ENCODE measurements at places on chromosomes 4 and X. TPM values are rescaled to one million over a fixed set of nuclear protein-coding genes. Genes with fewer than 3 reads are reported as not detected.
A peak's percentile ranks its signal among the peaks of the same experiment; 100 is the strongest.

Gene TIGD2
- total RNA-seq, result 5.0 TPM

Gene KIF4A
- total RNA-seq, result 1.0 TPM

Gene SSX1
- total RNA-seq, result not detected

Gene CORIN
- 1.5 TPM for total RNA-seq

Gene SH3D19
- total RNA-seq, result 33.6 TPM

Gene HTR2C
- 3.2 TPM for total RNA-seq

Gene FRYL
- total RNA-seq, result 97.5 TPM

Gene PCYT1B
- total RNA-seq, result 19.5 TPM

GRCh38 chr4:84218031-84218430 lies 281.1 kb downstream of the NKX6-1 start:
- DNase-seq, result no peak

DNA sequence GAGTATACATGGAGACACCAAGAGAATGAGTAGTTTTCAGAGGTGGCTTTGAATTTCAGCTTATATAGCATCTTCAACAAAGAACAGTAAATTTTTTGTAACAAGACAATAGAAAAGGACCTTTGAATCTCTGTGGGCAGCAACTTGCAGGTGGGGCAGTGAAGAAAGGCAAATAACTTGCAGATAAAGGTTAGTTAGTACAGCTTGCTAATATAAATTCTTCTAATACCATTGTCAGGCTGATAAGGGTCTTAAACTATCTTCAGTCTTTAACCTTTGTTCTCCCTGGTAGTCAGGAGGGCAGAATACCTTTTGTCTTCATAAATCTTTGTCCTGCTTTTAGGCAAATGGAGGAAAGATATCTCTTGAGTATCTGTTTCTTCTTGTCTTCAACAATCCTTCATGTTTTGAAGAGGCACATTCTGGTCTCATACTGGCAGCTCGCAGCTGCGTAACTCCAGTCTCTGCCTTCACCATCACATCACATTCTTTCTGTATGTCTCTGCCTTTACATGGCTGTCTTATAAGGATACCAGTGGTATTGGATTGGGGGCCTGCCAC lies 16.0 kb downstream of the ANXA3 start:
- DNase-seq, result no peak

DNA sequence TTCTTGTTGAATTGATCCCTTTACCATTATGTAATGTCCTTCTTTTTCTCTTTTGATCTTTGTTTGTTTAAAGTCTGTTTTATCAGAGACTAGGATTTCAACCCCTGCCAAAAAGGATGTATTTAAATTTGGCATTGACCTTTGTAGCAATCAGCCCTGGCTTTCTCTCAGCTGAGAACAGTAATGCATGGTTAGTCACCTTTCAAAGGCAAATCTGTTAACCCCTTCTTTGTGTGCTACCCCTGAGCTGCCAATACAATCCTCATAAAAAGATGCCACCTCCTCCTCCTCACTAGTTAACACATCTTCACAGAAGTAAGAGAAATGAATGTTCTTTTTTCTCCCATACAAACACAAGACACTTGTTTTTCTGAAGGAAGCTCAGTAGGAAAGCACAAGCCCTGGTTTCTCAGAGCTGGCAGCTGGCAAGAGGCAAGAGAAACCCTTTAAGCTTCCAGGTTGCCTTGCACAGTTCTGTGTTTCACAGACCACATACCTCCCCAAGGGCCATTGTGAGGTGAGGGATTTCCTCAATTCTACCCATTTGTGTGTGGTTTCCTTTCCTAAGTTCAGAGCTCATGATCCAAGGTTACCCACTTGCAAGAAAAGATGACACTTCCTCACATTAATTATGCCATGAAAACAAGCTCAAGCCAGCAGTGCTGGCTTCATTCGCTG lies 122.6 kb downstream of the RCHY1 start:
- DNase-seq, result no peak

DNA sequence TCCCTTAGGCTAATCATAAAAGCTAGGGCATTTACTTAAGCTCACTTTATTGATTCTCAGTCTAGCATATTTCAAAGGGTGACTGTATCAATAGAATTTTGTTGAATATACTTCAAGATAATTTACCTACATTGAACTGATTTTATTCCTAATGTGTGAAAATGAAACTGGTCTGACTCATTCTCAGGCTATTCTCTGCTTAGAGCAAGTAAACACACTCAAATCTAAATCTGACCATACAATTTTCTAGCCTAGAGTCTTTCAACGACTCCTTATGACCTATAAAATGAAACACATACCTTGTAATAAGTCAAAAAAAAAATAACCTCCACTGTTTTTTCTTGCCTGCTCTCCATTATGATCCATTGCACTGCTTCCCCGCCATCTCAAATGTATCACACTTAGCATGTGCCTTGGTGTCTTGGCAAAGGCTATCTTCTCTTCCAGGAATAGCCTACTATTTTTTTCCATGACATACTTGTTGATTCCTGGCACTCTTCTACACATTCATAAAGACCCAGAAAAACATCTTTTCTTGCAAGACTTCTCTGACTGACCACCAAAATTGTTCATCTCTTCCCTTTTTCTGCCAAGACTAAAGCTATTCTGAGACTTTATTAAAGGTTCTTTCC lies 965.1 kb upstream of the HS3ST1 start:
- no peak for DNase-seq

DNA sequence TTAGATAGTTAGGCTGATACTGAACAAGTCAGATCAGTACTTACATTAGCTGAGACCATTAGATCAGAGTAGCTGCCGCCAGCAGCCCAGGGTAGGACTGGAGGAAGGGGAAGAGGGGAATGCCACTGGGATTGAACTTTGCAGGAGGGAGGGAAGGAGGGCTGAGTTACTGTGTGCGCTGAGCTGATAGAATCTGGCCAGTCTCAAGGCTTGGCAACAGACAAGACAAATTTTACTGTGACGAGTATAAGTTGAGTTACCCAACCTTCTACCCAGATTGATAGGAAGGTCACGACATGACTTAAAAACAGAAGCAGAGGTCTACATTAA lies 372.1 kb downstream of the OPHN1 start:
- DNase-seq, result no peak

- DNase-seq, result no peak
These were observed 2156.6 kb upstream of the TENM3 start for GRCh38 chr4:180086480-180087190.

DNA sequence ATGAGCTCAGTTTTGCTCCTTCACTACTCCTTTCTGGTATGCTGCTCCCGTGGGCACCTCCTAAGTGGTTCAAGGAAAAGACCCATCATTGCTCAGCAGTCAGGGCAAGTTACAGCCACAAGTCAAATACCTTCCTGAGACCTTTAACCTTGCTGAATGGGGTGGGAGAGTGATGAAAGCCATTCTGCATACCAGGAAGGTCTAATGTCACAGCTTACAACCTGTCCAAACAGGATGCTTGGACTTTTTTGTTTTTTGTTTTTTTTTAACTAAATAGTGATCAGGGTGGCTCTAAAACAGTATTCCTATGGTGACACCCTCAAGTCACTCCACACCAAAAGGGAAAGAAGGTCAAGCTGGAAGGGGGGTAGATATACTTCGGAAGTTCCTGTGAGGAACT lies 93.1 kb downstream of the GPC3 start:
- DNase-seq, result no peak

DNA sequence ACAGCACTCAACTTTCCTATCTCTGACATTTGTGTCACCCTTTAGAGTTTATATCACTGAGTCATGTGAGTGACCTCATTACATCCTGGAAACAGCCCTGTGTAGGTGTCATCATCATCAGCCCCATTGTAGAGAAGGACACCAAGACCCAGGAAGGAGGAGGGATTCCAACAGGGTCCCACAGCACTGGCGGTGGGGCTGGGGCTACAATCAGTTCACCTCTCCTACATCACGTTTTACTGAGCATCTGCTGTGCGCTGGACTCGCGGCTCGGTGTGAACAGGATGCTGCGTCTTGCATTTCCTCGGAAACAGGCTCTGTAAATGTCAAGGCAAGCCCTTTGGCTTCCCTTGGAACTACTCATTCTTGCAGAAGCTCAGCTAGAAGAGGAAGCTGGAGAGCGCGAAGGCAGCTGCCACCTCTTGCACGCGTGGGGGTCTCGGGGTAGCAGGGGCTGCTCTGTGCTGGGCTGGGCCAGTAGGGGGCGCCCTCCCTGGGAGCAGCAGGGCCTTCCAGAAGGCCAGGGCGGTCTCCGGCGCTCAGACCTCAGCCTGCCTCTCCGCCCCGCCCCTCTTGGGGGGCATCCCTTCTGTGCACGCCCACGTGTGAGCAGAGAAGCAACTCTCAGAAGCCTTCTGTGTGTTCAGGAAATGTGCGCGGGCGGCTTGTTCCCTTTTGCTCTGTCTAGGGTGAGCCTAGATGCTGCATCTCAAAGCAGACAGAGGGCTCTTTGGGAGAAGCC lies 29.0 kb downstream of the REELD1 start:
- DNase-seq, result peak; percentile 45

- DNase-seq, result no peak
These were observed 2.2 kb upstream of the SLC38A5 start for GRCh38 chrX:48472225-48472624.

DNA sequence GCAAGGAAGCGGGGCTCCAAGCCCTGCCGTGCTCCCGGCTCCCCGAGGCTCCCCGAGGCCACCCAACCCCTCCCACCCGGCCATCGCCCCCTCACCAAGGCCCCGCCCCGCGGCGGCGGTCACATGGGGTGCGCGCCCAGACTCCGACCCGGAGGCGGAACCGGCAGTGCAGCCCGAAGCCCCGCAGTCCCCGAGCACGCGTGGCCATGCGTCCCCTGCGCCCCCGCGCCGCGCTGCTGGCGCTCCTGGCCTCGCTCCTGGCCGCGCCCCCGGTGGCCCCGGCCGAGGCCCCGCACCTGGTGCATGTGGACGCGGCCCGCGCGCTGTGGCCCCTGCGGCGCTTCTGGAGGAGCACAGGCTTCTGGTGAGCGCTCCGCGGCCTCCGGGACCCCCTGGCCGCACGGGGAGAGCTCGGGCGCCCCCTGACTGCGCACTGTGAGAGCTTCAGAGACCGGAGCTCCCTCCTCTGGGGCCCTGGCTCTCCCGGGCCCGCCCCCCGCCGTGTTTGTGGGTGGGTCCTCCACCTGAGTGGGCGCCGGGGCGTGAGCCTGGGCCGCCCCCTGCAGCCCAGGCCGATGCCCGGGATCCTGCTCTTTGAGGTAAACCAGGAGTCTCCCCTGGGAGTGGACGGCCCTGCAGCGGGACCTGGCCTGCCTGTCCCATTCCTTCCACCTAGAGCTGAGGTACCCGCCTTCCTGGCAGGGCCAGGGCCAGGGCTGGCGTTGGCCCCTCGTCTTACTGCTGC lies at the start of gene IDUA:
Gene IDUA (plus strand): TSS at position 166 of the 745 bp plus-strand sequence. CDS start 41 bp downstream, at position 207.
- peak; percentile 94 for DNase-seq

GRCh38 chrX:100721328-100721727 lies 10.6 kb downstream of the SYTL4 start:
- DNase-seq, result no peak

DNA sequence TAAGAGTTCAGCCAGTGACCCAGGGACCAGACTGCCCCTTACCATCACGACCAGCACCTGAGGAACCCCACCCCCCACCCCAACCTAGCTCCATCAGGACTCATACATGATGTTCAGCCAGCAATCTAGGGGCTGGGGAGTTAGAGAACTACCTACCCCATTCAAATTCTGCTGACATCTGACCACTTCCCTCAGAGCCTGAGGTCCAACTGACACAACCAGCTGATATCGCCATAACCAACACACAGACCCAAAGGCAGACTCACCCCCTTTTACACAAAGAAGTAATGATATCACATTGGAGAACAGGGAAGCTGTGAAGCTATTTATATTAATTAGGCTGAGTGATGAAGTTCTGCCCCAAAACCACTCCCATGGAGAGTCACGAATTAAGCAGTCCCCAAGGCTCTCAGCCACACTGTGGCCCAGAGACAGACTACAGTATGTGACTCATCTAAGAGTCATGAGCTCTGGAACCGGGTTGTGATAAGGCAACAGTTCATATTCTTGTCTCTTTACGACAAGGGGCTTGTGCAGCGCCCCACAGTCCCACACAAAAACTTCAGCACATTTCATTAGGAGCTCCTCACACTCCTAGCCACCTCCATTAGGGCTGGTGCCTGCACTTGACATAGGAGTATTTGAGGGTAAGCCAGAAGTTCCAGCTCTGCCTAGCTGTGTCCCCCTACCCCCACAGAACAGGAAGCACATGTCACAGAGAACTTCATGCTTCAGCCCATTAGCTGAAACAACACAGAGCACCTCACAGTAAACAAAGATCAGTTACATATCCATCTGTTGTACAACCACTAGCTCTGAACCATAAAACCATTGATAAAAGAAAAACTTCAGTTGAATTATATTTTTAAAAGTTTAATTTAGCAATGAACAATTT lies 184.7 kb upstream of the ZCCHC13 start:
- DNase-seq, result no peak

DNA sequence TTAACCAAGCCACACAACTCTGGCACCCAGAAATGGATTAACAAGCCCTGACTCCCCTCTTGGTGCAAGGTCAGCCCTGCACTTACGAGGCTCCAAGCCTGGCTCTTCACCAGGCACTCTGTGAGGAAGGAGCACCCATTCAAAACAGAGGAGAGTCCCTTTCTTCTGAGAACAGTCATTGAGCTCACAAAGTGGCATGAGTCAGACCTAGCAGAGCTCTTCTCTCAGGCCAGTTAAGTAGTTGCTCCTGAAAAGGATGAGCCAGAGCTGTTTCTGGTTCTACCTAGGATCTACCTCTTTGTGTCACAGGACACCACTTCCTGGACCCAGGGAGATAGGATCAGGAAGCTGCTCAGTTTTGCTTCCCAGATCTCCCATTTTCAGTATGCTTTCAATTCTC lies 48.2 kb downstream of the EVC2 start:
- DNase-seq, result no peak

DNA sequence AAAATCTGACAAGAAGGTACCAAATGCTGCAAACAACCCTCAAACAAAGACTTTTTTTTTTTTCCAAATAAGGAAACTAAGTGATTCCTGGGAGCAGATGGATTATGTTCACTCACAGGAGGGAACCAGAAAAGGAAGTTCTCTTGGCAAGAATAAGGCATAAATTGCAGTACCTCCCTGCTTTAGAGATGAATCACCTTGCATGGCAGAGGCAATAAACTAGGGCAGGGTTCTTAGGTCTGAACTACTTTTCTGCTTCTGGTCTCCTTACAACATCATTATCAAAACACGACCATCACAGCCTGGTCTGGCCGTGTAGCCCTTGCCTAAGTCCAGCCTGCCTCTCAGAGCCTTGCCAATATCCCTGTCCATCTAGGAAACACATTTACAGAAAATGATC lies 6.3 kb downstream of the TMEM31 start:
- no peak for DNase-seq

- DNase-seq, result no peak
These were observed 305.3 kb downstream of the PRR32 start for GRCh38 chrX:127124871-127125270.

GRCh38 chr4:81684352-81684751 lies 212.6 kb upstream of the RASGEF1B start:
- no peak for DNase-seq

GRCh38 chr4:52822972-52823701 lies 39.0 kb upstream of the RASL11B start:
- no peak for DNase-seq

DNA sequence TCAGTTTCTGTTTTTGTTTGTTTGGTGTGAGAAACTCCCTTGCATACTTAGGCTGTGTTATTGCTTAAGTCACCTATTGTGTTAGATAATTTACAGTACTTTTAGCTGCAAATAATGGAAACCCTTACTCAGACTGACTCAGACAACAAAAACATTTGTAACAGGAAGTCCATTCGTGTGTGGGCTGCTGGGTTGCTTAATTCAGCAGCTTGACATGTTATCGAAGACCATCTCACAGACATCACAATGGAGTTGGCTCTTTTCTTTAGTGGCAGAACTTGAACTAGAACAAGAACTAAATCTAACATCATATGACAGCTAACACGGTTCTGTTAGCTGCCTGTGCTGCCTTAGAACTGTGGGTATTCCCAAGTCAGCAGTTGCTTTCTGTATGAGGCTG lies 9.9 kb upstream of the GABRE start:
- DNase-seq, result no peak

All from dorsolateral prefrontal cortex (tissue), 122 donors.